ENCODE measurements at places on chromosomes 5 and 9.

DNA sequence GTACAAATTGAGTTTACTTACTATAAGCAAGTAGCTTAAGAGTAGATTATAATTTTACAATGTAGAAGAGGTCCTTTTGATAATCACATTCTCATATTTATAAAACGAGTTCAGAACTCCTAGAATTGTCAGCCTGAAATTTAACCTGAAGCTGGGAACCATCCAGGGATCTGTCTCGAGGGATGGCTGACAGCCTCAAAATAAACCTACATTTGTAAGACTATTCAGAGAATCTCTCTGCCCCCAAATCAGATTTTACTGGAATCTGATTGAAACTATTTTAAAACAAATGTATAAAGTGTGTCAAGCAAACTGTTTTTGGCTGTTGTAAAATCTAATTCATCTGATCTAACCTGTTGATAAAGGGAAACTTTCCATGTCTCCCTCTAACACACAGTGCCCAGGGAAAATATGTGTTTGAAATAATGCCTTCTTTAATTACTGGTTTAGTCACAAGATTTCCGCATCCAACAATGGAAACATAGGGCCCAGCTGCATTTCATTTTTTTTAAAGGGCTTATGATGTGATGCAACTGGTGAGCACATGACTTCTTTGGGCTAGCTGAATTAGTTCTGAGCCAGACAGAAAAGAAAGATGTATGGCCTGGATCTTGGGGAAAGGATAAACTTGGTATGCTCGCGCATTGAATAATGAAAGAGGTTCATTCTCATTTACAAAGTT, 30.3 kb downstream of the SLC25A46 start:
- DNase-seq, result no peak

DNA sequence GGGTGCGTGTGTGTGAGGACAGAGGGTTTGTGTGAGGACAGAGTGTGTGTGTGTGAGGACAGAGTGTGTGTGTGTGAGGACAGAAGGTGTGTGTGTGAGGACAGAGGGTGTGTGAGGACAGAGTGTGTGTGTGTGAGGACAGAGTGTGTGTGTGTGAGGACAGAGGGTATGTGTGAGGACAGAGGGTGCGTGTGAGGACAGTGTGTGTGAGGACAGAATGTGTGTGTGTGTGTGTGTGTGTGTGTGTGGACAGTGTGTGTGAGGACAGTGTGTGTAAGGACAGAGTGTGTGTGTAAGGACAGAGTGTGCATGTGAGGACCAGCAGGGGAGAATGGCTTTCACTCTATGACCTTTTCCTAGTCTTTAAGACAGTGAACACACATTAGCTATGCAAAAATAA, 63.1 kb upstream of the UBAC1 start:
- no peak for DNase-seq

DNA sequence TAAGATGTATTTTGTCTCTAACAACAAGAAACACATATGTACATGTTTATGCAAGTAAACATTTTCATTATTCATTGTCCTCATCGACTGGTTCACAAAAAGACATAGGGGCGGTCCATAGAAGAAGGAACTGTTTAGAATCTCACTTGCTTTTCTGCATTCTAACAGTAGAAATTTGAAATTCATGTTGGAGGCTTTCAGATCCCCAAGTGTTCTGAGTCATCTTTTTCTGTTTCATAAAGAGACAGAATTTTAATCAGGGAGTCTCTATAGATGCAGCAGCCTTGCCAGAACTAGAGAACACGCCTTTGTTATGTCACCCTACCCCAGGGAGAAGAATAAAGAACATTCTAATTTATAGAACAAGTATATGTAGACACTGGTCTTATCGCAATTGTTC, 324.3 kb downstream of the GABRG2 start:
- no peak for DNase-seq

DNA sequence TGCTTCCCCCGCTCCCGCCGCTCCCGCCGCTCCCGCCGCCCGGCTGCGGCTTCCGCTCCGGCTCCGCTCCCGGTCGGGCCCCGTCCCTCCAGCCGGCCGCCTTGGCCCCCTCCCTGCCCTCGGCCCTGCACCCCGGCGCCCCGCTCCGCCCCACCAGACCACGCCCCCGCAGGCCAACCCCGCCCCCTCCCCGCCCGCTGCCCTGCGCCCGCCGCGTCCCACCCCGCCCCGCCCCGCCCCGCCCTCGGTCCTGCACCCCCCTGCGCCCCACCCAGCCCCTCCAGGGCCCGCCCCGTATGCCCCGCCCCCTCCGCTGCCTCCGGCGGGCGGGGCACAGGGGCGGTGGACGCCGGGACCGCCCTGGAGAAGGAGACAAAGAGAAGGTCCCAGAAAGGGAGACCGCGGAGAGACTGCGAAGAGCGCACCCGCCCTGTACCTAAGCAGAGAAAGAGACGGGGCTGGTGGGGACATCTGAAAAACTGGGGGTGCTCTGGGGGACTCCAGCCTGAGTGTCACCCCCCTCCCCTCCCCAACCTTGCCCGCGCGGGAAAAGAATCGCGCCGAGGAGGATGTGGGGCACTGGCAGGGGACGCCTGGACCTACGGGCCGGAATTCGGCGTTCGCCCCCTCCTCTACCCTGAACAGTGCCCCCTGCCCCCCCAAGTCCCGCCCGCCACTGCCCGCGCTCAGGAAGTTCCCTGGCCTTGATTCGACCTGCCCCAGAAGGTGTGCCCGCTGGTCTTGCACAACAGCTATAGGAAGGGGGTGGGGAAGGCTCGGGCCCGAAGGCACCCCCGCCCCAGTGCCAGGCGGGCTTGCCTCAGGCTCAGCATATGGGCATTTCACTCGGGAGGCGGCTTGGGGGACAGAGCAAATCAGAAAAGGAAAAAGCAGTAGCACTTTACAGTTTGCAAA, 42.8 kb upstream of the STXBP1 start:
- peak; percentile 70 for DNase-seq

DNA sequence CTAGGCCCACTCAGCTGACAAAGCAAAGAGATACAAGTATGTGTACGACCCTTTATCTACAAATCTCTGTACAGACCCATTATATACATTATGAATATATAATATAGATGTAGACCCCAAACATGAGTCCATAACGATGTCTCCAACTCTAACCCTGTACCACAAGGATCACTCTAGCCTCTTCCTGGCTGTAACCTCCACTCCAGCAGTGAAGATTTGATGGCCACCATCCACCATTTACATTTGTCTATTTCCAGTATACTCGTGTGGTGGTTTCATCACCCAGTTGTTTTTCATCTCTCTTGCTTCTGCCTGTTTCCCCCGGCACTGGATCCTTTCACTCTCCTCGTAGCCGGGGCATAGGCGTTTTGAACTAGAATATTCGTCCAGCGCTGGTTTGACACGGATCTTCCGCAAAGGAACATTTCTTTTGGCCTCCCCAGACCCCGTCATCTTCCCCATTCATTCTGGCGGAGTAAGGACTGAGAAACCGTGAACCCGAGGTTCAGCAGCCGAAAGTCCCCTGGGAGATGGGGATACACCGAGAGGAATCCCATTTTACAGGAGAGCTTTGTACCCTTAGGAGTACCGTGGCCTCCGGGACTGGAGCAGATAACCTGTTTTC, 828 bp upstream of the TRIO start:
- no peak for DNase-seq

DNA sequence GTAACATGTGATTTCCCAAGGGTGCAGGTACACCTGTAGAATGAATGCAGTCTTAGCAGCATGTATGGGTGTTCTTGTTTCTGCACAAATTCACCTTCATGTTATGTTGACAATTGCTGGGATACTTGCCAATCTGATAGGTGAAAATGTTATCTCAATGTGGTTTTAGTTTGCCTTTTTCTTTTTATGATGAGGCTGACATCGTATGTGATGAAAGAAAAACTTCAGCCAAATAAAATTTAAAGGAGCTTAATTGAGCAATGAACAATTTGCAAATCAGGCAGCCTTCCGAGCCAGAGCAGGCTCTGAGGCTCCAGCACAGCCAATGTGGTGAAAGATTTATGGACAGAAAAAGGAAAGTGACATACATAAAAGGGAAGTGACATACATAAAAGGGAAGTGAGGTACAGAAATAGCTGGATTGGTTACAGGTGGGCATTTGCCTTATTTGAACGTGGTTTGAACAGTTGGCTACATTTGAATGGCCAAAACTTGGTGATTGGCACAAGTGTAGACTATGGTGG, 10.5 kb downstream of the TAL2 start:
- DNase-seq, result no peak

DNA sequence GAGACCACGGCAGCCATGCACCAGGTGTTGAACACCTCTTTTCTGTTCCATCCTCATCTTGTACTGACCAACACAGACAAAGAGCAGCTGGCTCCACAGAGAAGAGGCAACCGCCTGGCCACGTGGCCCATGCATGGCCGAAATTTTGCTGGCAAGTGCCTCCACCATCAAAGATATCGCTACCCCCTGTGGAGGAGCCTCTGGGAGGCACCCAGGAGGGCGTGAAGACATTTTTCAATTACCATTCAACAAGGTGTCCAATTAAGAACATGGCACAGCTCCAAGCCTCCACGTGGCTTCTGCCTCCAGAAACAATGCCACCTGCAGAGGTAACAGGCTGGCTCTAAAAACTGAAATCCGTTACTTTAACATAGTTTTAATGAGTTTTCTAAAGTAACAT, 54.4 kb upstream of the CKS2 start:
- no peak for DNase-seq

DNA sequence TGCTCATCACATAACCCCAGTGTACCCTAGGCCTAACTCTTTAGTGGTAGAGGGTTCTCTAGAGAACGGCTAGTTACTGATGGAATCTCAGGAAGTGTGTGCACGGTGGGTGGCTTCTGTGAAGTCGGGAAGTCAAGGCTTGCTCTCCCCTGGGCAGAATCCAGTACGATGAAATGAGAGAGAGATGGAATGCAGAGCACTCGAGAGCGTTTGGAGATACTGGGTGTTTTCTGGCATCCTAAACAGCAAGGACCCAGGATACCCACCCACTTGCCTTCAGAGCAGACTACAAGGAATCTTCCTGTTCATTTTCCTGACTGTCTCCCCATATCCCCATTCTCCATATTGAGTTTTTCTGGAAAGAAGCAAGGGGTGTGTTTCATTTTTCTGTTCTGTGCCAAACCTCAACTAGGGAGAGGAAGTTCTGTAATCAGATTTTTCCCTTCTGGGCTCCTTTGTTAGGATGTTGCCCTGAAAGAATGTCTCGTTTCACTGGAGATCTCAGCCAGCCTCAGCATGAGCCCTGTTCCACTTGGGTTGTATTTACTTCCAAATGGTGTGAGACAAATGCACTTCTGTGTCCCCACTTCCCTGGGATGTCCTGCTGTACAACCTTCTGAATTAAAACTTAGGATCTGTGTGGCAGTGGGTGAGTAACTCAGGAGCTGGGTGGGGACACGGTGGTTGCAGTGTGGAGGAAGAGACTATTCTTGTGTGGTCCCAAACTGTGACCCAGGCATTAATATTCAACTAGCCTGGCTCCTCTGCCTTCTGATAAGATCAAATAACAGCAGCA, 108.9 kb upstream of the SPRY4 start:
- DNase-seq, result no peak

GRCh38 chr9:76655121-76655541, 109.1 kb upstream of the PCA3 start:
- DNase-seq, result no peak

DNA sequence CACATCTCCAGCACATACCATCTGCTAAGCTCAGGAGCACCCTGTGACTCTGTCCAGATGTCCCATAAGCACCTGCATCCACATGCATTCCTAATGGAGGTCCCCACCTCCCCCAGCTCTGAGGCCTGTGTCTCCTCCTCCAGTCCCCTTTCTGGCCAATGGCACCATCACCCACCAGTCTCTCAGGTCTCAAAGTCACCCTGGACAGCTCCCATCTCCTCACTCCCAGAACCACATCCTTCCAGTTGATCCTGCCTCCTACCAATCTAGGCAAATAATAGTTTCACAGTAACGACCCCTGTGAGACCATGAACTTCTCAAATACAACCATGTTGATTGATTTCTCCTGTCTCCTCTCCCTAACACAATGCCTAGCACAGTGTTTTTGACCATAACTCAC, 40.1 kb downstream of the GGTA1 start:
- DNase-seq, result no peak

DNA sequence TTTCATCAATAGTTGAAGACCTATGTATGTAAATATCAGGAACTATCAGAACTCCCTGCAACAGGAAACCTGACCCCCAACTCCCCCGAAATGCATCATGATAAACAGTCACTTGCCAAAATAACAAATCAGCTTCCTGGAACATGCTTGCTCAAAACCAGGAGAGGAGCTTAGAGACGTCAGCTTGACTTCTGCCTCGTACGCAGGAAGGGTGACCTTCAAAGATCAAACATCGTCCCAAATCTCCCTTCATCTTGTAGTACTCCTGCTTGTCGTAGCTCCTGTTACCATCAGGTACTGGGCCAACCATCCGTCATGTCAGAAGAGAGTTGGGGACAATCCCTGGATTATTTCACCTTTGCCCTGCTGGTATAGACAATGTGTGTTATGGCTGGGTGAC, 396.1 kb downstream of the GADD45G start:
- DNase-seq, result no peak

DNA sequence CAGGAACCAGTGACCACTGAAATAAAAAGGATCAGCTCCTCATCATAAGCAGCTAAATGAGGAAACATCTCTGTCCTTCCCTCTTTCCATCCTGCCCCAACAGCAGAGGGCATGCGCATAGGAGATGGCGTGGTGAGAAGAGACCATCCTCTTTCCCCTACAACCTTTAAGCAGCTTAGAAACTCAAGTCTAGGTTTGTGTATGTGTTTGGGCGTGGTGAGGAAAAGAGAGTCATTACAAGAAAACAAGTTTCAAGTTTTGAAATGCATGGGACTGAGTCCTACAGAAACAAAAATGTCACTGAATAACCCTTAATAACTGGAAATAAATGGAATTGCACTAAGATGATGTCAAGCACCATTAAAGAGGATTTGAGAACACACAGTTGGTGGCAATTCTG, 96.4 kb upstream of the IL12B start:
- no peak for DNase-seq

- DNase-seq, result no peak
These were observed 135.3 kb upstream of the EPB41L4A start for GRCh38 chr5:112554101-112554977.

DNA sequence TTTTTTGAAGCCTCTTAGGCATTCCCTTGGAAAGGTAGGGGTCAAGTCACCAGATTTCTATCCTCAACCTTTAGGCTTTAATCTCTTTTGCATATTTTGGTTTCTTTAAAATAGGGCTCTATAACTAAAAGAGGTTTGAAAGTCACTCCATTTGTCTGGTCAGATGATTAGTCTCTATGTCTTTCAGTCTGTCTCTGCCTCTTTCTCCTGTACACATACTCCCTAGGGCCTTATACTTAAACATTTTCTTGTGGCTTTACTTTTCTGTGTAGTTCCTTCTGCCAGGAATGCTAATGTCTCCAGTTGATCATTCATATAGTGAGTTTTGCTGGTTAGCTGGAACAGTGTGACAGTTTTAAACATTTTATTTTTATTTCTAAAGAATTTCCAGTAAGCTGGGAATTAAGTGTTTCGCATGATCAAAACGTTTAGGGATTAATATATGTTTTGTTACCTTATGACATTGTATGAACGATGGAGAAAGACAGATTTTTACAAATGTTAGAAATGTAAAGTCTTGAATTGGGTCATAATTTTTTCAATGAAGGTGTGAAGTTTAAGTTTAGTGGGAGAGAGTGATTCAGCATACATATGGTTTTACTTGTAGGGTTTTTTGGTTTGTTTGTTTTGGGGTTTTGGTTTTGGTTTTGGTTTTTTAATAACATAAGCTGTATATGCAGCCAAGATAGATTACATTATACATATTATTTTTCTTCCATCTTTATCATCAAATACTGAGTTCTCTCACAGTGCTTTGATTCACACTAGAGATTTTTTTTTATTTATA, 90.6 kb downstream of the ZCCHC7 start:
- no peak for DNase-seq

All from stimulated activated CD8-positive, alpha-beta memory T cell treated with anti-CD3 and anti-CD28 coated beads, Interleukin-2, amount 100 ng/mL, for 1 hour (primary cell).